ENCODE measurements at places on chromosomes 3 and 15.
A peak's percentile ranks its signal among the peaks of the same experiment; 100 is the strongest.

- no peak for DNase-seq
Observed at GRCh38 chr3:181134873-181135272, 145.3 kb upstream of the DNAJC19 start.

DNA sequence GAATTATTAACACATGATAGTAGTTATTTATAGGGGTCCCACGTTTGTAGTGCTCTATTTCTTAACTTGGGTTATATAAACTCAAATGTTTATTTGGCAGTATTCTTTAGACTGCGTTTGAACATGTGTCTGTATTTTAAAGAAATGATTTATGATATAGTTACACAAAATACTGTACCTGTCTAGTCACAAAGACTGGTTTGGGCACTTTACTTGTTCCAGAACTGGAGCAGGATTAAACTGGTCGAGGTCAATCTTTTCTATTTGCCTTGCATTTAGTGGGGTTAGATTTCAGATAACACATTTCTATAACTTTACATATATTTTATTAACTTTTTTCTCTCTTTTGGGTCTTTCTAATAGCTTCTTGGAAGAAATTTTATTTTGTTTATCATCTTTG, 39.5 kb downstream of the HACD3 start:
- DNase-seq, result no peak

- no peak for DNase-seq
Observed at GRCh38 chr3:181457756-181458155, 254.0 kb upstream of the SOX2 start.

DNA sequence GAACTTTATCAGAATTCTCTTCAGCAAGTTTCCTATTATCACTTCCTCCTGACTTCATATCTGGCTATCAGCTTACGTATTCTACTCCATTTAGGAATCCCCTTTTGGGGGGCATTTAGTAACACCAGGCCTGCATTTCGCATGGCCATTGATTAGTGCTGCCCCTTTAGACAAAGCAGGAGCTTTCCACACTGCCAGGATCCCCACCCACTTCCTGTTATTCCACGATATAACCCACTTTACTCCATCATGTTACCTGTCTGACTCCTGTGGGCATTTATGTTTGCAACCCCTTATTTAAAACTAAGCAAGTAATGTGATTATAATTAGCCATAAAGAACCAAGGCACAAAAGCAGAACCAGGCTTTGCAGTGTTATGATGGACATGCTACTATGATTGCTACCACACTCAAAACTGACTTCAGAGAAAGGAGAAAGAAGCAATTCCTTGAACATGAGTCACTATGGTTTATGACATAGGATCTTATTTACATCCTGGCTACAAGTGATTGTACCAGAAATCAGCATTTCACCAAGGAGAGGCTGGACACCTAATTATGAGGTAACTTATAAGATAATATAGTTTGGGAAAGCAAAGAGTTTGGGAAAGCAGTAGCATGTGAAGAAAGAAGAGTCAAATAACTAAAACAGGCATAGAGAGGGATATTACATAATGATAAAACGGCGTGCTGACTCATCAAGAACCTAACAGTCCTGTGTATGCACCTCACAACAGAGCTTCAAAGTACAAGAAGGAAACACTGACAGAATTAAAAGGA, 96.3 kb downstream of the IGSF11 start:
- DNase-seq, result no peak

GRCh38 chr15:78195735-78196201, 38.6 kb downstream of the ACSBG1 start:
- DNase-seq, result peak; percentile 48

DNA sequence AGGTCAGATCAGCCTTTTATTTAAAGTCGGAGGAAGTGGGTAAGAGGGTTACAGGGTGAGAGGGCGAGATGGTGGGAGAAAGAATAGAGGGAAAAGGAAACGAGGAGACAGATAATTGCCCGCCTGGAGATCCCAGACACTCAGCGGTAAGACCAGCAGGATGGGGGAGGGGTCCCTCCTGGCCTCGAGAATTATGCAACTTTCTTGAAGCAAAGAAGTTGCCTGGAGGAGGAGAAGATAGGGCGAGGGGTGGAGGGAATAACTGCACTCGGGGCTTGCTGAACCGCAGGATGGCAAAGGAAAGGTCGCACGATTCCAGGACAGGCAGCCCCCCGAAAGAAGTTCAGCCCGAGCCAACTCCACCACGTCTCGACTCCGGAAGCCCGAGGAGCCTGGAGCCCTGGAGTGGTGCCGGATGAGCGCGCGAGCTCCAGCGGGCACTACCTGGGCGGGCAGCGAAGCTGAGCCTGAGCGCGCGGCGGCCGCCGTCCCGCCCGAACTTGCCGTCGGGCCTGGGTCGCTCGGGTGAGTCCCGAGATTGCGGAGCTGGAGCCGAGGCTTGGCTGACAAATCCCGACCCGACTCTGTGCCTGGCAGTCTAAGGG, 402 bp downstream of the WWTR1 start:
- DNase-seq, result no peak

- no peak for DNase-seq
Observed at GRCh38 chr15:51128701-51129100, 34.0 kb upstream of the TNFAIP8L3 start.

DNA sequence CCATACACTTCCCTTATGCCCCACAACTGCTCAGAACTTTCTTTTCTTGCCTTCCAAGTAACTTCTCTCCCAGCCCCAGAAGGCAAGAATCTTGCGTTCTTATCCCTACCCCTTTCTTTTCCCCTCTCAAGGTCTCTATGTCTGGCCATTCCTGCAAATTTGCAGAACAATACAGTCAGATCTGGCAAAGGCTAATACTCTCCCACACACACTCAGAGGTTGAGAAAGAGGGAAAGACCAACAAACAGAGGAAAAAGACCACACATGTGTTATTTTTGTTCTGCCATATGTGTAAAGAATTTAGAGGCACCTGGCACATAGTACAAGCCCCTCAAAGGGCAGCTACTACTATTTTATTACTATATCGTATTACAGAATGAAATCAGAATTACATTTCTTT, 25.7 kb downstream of the GJD2 start:
- DNase-seq, result no peak

- no peak for DNase-seq
Observed at GRCh38 chr3:36244728-36245127, 135.6 kb upstream of the STAC start.

GRCh38 chr3:147872568-147872967, 463.4 kb downstream of the ZIC1 start:
- no peak for DNase-seq

- no peak for DNase-seq
Observed at GRCh38 chr3:20776286-20776685, 590.3 kb upstream of the SGO1 start.

DNA sequence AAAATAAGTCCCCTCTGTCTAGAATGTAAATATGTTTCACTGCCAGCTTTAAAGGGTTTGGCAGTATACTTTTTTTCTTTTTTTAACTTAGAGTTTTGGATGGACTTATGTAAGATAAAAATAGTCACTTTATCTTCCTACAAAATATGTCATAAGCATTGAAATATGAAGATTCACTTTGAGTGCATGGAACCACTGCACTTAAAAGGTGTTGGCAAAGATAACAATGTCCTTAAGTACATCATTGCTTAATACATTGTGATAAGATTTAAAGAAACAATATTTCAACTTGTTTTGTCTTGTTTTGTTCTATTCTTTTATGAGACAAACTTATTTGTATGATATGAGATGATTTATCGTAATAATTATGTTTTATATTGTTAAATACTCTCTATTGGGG, 66.3 kb upstream of the NAALADL2 start:
- DNase-seq, result no peak

GRCh38 chr3:70811880-70812279, 499.4 kb upstream of the MDFIC2 start:
- peak; percentile 31 for DNase-seq

DNA sequence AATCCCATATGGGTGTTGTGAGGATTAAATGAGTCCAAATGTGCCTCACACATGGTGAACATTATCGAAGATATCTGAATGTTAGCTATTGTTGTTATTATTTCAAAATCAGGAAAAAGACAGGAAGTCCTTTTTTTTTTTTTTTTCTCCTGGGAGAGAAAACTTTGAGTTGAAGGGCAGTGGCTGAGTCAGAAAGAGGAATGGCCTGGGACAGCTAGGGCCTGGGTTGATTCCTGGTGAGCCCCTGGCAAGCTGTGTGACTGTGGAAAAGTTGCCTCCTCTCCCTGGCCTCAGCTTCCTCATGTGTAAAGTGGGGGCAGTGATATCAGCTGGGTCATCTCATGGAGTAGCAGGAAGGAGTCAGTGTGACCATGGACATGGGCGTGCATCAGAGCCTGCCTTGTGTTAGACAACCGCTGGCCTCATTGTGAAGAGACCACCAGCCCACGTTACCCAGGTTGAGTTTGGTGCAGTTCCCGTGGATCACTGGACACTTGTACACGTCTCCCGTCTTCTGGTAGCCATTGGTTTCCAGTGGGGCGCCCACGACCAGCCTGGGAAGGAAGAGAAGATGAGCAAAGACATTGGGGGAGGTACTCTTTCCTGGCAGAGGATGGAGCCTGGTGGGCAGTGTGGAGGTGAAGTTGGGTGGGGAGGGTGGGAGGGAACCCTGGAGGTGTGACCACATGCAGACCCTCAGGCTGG, 63.1 kb downstream of the ITGA11 start:
- DNase-seq, result no peak

- peak; percentile 84 for DNase-seq
Observed at GRCh38 chr3:138371070-138371965, 22.9 kb downstream of the MRAS start.

GRCh38 chr3:185961675-185962232, 23.9 kb upstream of the TRA2B start:
- no peak for DNase-seq

DNA sequence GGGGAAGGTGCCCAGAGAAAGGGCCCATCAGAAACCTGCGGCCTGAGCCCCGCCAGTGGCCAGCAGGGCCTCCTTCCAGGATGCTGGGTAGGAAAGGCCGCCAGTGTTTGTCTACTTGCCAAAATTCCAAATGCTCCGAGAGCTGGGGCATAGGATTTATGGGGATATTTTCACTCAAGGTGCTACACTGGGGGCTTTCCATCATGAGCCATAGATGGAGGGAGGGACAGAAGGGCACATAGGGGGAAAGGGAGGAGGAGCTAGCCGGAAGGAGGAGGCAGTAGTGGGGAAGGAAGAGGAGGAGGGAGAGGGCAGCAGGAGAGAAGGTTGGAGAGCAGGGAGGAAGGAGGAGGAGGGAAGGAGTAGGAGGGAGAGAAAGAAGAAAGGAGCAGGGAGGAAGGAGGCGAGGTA, 494.7 kb upstream of the PROK2 start:
- no peak for DNase-seq

DNA sequence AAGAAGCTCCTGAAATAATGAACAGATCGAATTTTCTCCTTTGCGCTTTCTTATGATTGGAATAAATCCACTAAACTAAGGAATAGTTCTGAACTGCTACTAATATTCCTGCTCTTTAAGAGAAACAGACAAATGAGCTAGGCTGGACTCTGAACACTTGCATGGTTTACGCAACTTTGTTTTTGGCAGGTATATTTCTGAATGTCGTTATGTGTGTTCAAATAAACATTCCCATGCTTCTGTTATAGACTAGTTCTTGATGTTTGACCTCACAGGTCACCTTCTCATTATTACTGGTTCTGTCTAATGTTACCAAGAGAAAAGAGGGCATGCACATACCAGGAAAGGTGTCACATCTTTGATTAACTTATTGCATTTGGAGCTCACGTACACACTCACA, 418.2 kb downstream of the EPHB1 start:
- no peak for DNase-seq

GRCh38 chr3:31240874-31241273, 291.9 kb upstream of the STT3B start:
- DNase-seq, result no peak

GRCh38 chr3:10198761-10199649, 34.3 kb downstream of the IRAK2 start:
- peak; percentile 48 for DNase-seq

- DNase-seq, result no peak
Observed at GRCh38 chr3:8651418-8652323, 7.1 kb upstream of the SSUH2 start.

GRCh38 chr15:42908538-42908937, 12.0 kb downstream of the TTBK2 start:
- DNase-seq, result no peak

- no peak for DNase-seq
Observed at GRCh38 chr15:60576044-60576443, 97.1 kb upstream of the ICE2 start.

GRCh38 chr15:62881056-62881455, 161.5 kb upstream of the TPM1 start:
- no peak for DNase-seq

GRCh38 chr3:24195504-24196230, 250.6 kb downstream of the NR1D2 start:
- DNase-seq, result no peak

DNA sequence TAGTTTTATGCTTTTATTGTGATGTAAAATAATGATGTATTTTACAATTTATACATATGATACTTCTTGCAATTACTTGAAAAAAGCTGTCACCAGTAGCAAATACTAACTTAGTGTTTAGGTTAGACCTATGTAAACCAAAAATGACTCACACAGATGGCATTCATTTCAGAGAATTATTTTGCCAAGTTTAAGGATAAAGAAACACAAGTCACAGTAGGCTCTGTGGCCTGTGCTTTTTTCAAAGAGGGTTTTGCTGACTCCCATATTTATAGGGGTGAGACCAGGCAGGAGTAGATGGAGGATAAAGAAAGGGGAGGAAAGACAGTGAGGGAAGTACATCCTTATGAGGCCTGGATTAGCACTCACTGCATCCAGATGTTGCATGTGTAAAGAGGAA, 356.6 kb upstream of the NPAP1 start:
- no peak for DNase-seq

- no peak for DNase-seq
Observed at GRCh38 chr3:113264283-113265131, 53.1 kb downstream of the BOC start.

- DNase-seq, result no peak
Observed at GRCh38 chr3:194093842-194094241, 42.1 kb upstream of the HES1 start.

GRCh38 chr3:101902041-101902440, 52.7 kb downstream of the NFKBIZ start:
- no peak for DNase-seq

GRCh38 chr15:62412686-62413085, 247.6 kb upstream of the C2CD4B start:
- no peak for DNase-seq
